Suprapubic skin (tissue), 4 donors: ENCODE measurements at places on chromosomes 1 and 21. TPM values are rescaled to one million over a fixed set of nuclear protein-coding genes. Genes with fewer than 3 reads are reported as not detected.

- no peak for DNase-seq
Measured at GRCh38 chr1:165933446-165934170, 106.2 kb downstream of the UCK2 start.

GRCh38 chr1:51378871-51379270 is 48.5 kb upstream of the TTC39A start:
- DNase-seq, result no peak

DNA sequence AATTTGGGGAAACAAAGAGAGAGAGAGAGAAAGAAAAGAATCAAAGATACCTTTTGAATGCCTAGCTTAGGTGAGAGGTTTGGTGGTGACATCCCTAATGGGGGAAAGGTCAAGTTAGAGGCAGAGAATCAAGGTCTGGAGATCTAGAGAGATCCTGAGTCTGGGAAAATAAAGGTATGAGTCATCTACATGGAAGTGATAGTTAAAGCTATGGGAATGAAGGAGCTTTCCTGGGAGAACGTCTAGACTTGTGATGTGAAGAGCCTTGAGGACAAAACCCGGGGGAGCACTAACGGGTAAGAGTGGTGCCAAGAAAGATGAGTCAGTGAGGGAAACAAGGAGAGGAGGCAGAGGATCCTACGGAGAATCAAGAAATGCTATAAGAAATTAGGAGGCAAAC is 110.8 kb upstream of the RUNX1 start:
- no peak for DNase-seq

DNA sequence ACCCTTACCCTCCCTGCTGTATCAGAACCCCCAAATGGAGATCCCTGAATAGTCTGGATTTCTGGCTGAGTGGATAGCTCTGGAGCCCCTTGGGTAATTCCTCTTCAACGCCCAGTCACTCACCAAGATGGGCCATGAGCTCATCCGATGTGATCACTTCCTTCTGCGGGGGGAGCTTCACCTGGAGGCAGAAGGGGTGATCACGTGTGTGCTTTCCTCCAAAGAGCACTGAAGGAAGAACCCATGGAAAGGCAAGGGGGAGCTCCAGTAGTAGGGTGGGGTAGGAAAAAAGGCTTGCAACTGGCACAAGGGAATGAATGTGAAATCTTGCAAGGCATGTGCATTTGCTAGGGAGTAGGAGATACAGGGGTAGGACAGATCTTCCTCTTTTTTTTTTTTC is 5.1 kb downstream of the MINDY1 start:
- DNase-seq, result no peak

- no peak for DNase-seq
Measured at GRCh38 chr1:230090194-230090711, 23.2 kb downstream of the GALNT2 start.

- no peak for DNase-seq
Measured at GRCh38 chr1:114015075-114015474, 35.8 kb downstream of the OLFML3 start.

DNA sequence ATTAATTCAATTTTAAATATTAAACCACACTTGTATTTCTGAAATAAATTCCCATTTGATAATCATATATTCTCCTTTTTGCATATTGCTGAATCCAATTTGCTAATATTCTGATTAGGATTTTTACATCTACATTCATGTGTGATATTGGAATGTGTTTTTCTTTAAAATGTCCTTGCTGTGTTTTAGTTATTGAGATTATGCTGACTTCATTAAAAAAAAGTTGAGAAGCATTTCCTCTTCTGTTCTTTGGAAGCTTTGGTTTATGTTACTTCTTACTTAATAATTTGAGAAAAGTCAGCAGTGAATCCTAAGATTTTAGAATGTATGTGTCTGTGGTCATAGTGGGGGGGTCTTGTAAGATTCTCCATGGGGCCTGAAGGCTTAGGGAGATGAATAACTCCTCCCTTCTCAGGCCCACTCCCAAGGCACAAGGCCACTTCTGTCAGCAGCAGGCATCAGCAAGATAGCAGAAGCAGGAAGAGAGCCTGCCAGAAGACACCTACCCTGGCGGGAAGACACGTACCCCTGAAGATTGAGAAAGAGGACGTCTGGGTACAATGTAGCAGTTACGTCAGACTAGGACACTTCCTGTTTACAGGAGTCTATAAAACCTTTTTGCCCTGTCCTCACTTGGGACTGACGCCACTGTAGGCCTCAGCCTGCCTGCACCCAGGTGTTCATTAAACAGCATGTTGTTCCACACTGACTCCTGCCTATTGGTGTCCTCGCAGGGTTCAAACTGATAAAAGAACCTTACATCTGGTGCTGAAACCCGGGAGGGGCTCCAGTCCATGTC is 56.9 kb downstream of the ODF2L start:
- DNase-seq, result no peak

ZYG11A gene
- total RNA-seq, result not detected

KRTAP10-9 gene
- total RNA-seq, result 9.9 TPM
